ENCODE measurements at places on chromosomes 7 and 10.

- no peak for DNase-seq
Measured at GRCh38 chr7:130683026-130683425, 3.3 kb downstream of the TSGA13 start.

- DNase-seq = no peak
Measured at GRCh38 chr10:26323219-26323618, 106.6 kb downstream of the GAD2 start.

GRCh38 chr7:47493976-47494911 lies 87.7 kb downstream of the TNS3 start:
- no peak for DNase-seq

DNA sequence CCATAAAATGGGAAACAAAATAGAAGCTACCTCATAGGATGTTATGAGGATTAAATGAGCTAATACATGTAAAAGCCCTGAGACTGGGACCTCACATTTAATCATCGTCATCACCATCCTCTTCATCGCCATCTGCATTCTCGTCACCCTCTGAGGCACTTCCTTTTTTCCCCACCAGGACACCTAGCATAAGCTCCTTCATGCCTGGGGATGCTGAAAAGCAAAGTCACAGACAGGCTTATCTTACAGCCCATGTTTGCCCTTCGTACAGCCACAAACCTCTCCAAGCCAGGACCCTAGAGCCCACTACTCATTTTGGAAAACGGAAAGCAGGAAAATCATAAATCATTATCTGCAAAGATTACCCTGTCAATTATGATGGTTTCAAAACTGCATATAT lies 249.6 kb downstream of the GPAM start:
- DNase-seq = no peak

- DNase-seq = no peak
Measured at GRCh38 chr7:51198654-51199053, 118.0 kb downstream of the COBL start.

DNA sequence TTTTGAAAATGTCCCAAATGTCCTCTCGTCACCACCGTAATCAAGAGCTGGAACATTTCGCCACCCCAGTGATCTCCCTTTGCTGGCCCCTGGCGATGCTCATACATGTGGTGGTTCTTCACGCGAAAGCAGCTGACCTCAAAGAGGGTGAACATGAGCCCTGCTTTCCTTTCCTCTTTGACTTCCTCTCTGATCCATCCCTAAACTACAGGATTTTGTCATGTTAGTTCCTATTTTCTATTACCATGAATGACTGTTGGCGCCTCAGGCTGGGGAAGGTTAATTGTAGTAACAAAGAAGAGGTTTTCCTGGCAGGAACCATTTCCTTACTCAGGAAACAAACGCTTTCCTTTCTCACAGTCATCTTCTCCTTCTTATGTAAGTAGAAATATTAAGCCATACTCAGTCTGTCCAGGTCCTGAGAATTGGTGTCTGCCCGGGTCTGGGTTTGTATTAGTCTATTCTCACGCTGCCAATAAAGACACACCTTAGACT lies 114.5 kb downstream of the INSYN2A start:
- DNase-seq = no peak

- no peak for DNase-seq
Measured at GRCh38 chr7:27106181-27106900, 3.9 kb upstream of the HOXA2 start.

- DNase-seq = no peak
Measured at GRCh38 chr10:100325158-100325557, 4.9 kb downstream of the PKD2L1 start.

- no peak for DNase-seq
Measured at GRCh38 chr7:139511315-139511714, 12.2 kb upstream of the CLEC2L start.

DNA sequence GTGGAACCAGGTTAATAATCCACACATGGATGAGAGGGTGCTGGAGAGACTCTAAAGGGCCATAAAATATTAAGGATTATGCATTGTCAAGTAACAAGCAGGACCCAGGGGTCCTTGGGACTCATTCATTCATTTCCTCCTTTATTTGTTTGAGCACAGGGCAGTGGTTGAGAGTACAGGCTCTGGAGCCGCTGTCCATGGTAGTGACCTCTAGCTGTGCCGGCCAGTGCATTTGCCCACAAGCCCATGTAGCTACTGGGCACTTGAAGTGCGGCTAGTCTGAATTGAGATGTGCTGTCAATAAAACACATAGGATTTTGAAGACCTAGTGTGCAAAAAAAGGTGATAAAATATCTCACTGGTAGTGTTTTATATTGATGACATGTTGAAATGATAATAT lies 137.6 kb downstream of the C10orf105 start:
- DNase-seq = no peak

DNA sequence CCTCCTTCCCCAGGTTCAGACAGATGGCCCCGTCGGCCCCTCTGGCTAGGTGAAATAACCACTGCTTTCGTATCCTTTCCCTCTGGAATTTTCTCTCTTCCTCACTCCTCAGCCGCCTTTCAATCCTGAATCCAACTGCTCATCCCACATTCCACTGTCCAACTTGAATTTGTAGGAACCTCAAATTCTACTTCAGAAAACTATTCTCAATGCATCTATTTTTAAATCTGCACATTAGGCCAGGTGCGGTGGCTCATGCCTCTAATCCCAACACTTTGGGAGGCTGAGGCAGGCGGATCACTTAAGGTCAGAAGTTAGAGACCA lies 78.9 kb downstream of the ITIH5 start:
- no peak for DNase-seq

DNA sequence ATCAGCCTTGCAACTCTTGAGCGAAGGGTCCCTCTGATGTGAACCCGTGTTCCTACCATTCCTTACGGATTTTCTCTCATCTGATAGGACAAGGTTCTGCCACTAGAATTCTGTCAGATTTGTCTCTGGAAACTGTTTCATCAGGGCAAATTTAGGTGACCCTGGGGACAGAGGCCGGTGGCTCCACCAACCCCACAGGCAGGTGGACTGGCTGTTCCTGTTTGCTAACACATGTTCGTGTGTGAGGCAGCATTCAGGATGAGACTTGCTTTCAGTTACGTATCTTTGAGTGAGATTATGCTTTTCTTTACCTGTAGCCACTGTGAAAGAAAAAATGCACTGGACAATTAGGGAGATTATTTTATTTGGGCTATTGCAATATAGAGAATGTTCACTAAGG lies 449.9 kb downstream of the INHBA start:
- no peak for DNase-seq

GRCh38 chr10:11098666-11099065 lies 81.0 kb downstream of the CELF2 start:
- no peak for DNase-seq

GRCh38 chr7:47346377-47346914 lies 235.5 kb downstream of the TNS3 start:
- DNase-seq = peak; percentile 62

DNA sequence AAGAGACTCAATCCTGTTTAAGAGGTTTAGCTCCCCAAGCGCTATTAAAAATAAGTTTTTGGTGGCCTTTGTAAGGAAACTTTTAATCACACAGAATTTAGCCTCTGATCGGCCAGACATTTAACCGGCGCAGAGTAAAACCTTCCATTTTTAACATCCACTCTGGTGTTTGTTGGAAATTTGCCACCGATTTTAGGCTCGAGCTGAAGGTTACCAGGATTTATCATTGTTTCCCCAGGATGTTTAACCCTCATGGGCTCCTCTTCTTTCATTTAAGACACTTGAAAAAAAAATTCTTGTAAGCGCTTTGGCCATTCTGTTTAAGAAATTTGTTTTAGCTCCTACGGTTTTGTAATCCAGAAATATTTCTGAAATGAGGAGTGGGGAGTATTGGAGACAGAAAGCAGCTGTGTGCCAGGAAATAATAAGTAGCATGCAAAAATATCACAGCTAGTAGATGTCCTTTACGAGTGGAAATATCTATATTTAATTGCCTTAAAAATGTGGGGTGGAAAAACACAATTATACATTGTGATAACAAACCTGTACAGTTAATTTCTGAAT lies 3.4 kb downstream of the NEUROD6 start:
- DNase-seq = no peak

DNA sequence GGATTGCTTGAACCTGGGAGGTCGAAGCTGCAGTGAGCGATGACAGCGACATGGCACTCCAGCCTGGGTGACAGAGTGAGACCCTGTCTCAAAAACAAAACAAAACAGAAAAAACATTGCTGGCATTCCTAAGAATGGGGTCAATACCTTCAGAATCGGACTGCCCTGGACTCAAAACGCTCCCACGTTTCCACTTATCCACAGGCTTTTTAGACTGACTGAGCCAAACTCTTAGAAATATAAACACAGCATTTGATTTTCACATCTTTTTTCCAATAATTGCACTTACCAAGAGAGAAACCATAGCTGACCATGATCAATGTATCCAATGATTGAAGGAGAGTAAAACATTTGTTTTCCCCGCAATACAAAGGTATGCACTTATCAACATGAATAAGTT lies 59.5 kb upstream of the CUX1 start:
- no peak for DNase-seq

- DNase-seq = no peak
Measured at GRCh38 chr10:128147669-128148068, 21.4 kb upstream of the MKI67 start.

GRCh38 chr10:79488870-79489269 lies 23.5 kb upstream of the EIF5AL1 start:
- DNase-seq = no peak

DNA sequence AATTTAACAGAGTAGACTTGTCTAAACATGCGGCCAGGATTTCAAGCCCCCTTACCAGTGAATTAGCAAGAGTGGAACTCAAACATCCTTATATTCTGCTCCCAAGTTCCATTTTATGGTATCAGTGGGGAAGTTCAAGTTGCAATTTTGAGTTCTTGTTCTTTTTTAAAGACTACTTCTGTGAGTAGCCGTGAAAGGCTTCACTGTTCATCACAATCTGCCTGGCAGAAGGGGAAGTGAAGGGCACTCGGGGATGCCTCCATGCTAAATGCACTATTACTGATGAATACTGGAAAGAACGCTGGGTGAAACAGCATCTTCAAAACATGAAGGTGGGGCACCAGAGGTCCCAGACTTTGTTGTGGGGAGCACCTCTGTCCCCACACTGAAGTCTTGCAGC lies 22.4 kb upstream of the FGL2 start:
- no peak for DNase-seq

- no peak for DNase-seq
Measured at GRCh38 chr10:31669357-31669756, 259.3 kb downstream of the ARHGAP12 start.

DNA sequence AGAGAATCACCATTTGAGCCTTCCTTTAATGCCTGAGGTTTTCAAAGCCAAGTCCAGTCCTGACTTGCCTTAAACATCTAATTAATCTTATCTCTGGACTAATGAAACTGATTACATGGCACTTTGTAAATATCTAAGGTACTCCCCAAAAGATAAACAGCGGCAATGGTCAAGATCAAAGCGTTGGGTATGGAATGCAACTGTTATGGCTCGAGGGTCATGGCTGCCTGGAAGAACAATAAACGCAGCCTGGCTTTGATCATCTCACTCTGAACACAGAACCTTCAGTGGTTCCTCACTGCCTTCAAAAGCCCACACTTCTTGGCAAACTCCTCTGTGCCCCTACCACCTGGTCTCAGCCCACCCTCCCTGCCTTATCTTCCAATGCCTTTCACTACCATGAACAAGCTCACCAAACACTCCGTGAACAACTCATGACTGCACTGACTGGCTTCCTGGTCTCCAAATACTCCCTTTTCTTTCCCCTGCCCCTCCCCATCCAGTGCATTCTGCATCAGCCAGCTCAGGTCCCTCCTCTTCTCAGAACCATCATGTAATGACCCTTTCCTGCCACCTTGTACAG lies 150.2 kb upstream of the NFE2L3 start:
- DNase-seq = no peak

GRCh38 chr10:24208661-24209431 lies at the start of gene KIAA1217:
KIAA1217 (plus strand) TSS chr10:24209138; CDS start chr10:24209194, 56 bp downstream.
- no peak for DNase-seq

GRCh38 chr7:139829775-139830117 lies 682 bp downstream of the TBXAS1 start:
- DNase-seq = no peak

GRCh38 chr7:26700386-26700785 lies 164.0 kb downstream of the SKAP2 start:
- no peak for DNase-seq

- no peak for DNase-seq
Measured at GRCh38 chr7:91343996-91344629, 79.9 kb downstream of the FZD1 start.

- no peak for DNase-seq
Measured at GRCh38 chr10:112182784-112183328, 709 bp downstream of the GPAM start.

- no peak for DNase-seq
Measured at GRCh38 chr10:3811291-3811870, 26.4 kb upstream of the KLF6 start.

DNA sequence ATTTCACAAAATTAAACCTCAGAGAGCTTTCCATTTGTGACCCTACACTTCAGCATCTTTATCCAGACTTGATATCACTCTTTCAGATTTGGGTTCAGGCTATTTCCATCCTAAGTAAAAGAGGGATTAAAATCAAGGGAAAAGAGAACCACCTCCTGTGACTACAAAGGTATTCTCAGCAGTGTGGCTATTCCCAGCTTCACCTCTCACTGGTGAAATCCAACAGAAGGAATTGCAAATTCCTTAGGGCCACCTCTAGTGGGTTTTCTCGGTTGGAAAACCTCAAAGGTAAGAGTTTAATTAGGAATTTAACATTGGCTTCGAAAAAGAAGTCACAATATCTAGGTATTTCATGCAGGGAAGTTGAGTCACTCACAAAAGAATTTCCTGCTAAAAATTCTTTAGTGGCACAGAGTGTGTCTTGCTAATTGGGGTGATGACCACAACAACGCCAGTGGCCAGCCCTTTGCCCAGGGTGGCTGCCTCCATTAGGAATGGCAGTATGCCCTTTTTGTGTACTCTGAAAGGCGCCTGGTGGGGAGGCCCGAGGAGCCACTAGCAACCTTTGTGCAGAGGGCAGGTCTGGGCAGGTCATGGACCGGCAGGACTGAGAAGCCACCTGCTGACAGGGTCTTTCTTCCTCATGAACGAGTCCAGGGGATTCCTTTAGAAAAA lies 52.2 kb downstream of the SEM1 start:
- DNase-seq = no peak

- DNase-seq = no peak
Measured at GRCh38 chr10:127849921-127850320, 42.8 kb downstream of the CLRN3 start.

DNA sequence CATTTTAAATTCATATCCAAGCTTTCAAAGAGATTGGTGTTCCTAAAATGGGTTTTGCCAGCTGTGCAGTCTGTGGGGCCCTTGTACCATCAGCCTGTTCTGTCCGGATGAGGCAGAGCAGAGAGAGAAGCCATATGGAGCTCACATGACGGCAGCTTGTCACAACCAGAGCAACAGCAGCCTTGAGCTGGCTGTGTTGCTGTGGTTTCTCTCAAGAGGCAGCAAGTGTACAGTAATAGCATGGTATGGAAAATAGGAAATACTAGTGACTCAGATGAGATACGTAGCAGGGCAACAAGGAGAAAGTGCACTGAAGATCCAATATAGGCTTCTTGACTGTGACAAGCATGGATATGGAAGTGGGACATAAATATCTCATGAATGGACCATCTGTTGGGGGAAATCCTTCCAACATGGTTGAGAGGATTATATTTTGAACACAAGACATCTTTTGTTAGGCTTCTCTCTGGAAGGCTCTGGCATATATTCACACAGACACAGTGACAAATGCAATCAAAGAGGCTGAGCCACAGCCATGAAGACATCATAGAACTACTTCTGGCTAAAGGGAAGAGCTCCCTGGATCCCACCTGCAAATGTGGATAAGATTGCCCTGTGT lies 251.0 kb upstream of the TAC1 start:
- no peak for DNase-seq

Measured in chondrocyte (in vitro differentiated cells).